Left colon (tissue), 2 donors: ENCODE measurements at places on chromosomes 2 and 18. TPM values are rescaled to one million over a fixed set of nuclear protein-coding genes. Genes with fewer than 3 reads are reported as not detected.

Gene ANKRD53
- 0.61 TPM for total RNA-seq

Gene AMER3
- total RNA-seq, result 0.42 TPM

Gene TBC1D8
- 37.3 TPM for total RNA-seq

Gene KCNIP3
- 3.0 TPM for total RNA-seq

Gene RUFY4
- total RNA-seq, result 0.28 TPM

Gene NUP35
- 11.0 TPM for total RNA-seq

Gene RAD51AP2
- not detected for total RNA-seq

- no peak for DNase-seq
Measured at GRCh38 chr2:42764096-42764495, at the start of gene OXER1. Gene OXER1 (minus strand): TSS chr2:42764135. CDS start chr2:42764062, 73 bp downstream.

DNA sequence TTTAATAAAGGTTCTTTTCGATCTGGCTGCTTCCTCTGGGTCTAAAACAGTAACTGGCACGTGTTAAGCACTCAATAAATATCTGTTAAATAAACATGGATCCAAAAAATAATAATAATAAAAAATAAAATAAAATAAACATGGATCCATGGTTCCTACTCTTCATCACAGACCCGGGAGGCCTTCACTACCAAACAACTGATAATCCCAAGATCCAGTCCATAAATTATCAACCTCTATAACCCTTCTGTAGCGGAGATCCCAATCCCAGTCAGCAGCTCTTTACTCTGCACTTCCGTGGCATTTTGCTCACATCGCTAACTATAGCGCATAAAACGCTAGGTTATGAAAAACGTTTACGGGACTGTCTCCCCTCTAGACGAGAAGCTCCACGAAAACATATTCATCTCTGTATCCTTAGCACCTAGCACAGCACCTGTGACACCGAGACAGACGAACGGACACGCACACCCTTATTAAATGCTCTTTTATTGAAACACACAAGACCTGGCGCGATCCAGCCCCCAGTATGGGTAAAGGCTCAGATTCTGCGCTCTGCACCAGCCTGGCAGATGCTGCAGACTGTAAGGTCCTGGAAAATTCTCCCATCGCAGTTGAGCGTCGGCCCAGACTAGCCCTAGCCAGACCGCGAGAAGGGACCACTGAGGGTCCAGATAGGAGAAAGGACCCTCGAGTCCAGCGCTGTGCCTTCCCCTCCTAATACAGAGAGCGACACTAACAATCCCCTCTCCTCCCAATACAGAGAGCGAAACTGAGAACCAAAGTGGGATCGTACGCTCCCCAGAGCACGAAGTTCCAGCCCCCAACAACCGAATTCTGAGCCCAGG, 770 bp downstream of the NBAS start:
- no peak for DNase-seq

DNA sequence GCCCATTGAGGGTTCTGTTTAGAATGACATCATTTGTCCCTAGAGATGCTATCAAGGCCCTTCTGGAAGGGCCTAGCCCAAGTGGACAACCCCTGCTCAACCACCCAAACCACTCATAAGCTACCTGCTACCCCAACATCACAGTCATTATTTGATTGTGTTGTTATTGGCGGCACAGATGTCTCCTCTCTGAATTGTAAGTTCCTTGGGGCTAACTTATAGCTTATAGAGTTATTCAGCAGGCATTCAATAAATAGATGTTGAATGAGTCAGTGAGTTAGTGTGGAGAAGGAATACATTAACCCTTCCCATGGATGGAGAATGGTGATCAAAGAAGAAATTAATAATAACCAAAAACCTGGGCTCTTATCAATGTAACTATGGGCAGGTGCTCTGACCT, 80.0 kb downstream of the ACAA2 start:
- no peak for DNase-seq

GRCh38 chr2:102315921-102316320, 4.6 kb downstream of the IL1RL1 start:
- no peak for DNase-seq

- DNase-seq, result no peak
Measured at GRCh38 chr2:73255007-73255644, 21.0 kb downstream of the CCT7 start.
